ENCODE measurements at places on chromosomes 3 and 15.

DNA sequence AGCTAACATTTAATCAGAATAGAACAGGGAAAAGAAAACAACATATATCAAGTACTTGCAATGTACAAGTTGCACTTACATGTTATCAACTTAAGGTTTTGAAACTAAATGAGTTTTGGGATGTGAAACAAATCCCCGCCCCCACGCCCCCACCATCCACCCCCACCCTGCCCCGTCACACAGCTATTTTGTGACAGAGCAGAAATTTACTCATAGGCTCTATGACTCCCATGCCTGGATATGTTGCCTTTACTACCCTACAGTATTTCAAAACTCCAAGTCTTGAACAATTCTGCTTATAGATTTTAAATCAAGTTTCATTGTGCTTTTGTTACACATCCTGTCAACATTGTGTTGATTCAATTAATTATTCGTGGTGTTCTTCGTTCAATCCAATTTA is 18.1 kb upstream of the IL1RAP start:
- DNase-seq: no peak

DNA sequence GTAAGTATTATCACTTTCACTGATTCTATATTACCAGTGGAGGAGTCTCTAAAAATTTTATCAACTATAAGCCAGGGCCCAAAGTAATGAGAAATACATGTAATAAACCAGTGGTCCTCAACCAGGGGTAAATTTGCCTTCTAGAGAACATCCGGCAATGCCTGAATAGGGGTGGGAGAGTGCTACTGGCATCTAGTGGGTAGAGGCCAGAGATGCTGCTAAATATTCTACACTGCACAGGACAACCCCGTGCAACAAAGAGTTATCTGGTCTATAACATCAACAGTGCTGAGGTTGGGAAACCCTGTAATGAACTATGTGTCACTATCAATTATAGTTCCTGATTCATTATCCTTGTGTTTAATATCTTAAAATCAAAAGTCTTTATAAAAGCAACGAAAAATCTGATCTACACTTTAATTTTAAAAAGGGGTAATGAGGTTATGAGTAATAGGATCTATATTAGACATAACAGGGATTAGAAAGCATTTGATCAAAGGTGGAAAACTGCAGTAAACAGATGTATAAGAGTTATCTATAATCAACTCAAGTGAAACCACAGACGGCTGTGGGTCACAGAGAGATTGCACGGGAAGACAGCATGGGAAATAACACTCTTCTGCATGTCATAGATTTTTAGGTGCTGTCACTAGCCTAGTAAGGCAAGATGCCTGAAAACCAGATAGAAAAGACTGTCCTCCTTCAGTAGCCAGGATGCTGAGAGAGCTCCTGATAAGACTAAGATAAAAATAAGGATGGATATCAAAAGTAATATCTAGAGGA is 2.0 kb downstream of the LYSMD2 start:
- no peak for DNase-seq

DNA sequence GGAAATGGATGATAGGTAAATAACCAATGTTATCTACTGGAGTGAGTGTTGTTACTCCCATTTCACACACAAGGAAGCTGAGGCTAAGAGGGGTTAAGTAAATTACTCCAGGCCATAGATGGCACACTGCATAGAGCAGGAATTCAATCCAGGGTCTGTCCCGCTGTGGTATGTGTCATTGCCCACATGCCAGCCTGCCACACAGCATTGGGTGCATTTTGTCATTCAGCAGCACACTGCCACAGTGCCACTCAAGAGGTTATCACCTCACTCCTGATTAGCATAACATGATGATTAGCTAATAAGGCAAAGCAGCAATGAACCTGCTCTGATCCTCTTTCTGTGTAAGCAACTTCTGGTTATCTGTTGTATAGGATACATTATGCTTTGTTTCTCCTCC is 157.4 kb upstream of the CTNNB1 start:
- no peak for DNase-seq

- DNase-seq: no peak
These were observed 764.8 kb upstream of the CADM2 start for GRCh38 chr3:84194029-84194428.

DNA sequence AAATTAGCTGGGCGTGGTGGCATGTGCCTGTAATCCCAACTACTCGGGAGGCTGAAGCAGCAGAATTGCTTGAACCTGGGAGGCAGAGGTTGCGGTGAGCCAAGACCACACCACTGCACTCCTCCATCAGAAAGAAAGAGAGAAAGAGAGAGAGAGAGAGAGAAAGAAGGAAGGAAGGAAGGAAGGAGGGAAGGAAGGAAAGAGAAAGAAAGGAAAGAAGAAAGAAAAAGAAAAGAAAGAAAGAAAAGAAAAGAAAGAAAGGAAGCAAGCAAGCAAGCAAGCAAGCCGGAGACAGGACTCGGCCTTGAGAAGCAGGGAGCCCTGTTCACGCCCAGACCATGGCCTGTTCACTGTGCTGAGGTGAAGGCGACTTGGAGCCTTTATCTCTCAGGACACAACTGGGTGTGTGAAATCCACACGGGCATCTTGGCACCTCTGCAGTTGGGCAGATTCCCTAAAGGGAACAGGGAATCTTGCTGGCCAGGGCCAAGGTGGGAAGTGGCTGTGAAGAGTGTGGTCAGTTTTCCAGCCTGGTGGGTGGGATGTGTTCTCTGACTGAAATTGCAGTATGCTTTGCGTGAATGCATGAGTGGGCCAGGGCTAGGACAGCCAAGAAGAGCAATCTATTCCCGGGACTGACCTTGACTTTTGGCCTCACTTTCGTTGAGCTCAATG is 90.3 kb downstream of the CORO2B start:
- no peak for DNase-seq

GRCh38 chr3:150255826-150256225 is 152.3 kb upstream of the TSC22D2 start:
- no peak for DNase-seq

GRCh38 chr15:64373360-64373759 is 7.9 kb downstream of the PCLAF start:
- no peak for DNase-seq

DNA sequence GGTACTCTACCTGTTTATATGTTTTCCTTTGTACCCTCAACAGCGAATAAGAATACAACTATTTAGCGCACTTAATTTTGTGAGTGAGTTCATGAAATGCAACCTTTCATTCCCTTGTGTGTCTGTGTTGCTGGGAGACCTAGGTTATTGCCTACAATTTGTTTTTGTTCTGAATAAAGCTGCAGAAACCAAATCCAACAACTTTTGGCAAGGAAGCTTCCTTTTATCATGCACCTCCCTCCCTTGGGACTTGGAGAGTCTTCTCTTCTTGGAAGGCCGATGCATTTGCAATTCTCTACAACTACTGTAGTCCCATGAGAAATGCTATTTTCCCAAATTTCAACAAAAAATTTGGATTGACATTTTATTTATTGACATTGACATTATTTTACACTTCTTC is 1002.4 kb upstream of the CADM2 start:
- DNase-seq: no peak

GRCh38 chr3:30615615-30616346 is 9.4 kb downstream of the TGFBR2 start:
- no peak for DNase-seq

GRCh38 chr15:98232761-98233160 is 272.3 kb downstream of the ARRDC4 start:
- DNase-seq: no peak

DNA sequence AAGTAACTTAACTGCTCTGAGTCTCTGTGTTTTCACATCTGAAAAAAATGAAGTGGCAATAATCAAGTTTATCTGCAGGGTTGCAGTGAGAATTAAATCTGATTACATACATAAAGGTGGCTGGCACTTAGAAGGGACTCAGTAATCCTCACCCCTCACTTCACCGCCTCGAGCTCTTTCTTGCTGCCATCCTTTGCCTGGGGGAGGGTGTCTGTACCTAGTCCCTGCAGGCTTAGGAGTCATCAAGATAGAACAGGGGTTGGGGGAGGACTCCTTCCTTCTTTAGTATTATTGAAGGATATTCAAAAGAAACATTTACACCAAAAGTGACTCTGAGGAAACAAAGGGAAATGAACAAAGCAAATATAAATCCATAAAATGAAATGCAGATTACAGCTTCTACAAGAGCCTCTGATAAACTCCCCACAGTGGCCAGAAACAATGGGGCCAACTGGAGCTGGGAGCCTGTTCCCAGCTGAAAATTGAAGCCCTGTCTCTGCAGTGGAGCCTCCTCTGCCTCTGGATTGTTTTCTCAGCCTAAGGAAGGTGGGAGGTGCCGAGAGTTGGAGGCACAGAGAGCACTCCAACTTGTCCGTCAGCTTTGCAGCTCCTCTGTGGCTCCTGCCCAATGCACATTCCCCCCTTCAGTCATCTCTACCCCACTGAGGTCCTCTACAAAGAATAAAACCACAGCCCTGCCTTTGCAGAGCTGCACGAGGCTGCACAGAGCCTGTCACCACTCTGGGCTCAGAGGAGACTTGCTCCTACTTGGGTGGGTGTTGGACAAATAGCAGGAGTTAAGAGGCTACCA is 41.8 kb downstream of the CRYGS start:
- DNase-seq: no peak

DNA sequence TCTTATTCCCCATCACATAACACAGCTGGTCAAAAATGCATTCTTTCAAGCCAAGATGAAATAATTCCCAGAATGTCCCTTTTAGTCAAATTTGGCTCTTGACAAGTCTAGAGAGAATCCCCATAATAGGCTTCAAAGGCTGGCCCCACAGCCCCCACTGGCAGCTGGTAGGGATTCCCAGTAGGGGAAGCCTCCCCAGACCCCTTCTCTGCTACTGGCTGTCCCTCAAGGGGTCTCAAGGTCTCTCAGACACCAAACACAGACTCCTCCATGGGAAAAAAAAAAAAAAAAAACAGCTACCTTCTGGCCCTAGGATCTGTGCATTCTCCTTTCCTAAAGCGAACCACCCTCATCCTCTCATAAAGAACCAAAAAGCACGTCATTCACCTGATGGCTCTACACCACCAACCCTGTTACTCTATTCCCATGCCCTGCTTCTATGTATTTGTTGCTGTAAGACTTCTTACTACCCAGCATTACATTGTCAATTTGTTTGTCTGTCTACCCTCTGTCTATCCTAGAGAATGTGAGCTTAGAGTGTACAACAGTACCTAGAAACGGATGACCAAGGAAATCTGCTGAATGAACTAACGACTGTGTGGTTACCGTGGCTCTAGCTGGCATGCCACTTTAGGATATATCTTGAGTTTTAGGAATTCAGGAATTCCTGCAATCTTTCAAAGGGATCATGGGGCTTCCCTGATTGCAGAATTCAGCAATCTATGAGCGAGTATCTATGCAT is 164.1 kb upstream of the NSMCE3 start:
- no peak for DNase-seq

GRCh38 chr3:158470944-158471638 is 99.9 kb upstream of the MLF1 start:
- DNase-seq: no peak

DNA sequence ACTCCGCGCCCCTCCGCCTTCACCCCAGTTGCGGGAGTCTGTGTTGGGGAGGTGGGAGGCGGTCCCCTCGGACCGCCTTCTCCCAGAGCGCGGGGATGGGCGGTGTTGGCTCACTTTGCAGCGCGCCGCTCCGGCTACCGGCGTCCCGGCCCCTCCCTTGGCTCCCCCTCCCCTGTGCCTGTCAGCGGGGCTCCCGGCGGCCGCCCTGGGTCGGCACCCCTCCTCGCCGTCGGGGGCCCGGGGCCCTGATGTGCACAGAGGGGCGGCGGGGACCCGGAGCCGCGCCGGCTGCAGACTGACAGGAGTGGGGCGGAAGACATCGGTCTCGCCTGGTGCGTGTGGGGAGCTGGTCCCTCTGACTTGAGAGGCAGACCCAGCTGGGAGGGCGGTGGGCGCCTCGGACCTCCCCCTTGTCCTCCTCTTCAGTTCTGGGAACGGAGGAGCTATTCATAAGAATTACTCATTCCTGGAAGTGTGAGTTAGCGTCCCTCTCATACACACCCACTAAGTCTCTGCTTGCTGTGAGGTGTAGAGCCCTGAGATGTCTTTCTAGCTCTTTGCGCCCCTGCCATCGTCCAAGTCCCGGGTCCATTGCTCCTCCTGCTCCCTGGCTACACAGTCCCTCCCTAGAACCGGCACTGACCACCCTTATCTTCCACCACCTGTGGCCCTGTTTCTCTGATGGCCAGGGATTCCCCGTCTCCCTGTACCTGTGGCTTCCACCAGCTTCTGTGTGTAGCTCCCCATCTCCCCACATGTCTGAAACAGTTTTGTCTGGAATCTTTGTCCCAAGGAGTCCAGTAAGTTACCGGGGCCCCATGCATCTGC is 42.3 kb upstream of the ROPN1 start:
- DNase-seq: no peak

GRCh38 chr3:43970351-43970750 is 271.3 kb upstream of the TOPAZ1 start:
- no peak for DNase-seq

DNA sequence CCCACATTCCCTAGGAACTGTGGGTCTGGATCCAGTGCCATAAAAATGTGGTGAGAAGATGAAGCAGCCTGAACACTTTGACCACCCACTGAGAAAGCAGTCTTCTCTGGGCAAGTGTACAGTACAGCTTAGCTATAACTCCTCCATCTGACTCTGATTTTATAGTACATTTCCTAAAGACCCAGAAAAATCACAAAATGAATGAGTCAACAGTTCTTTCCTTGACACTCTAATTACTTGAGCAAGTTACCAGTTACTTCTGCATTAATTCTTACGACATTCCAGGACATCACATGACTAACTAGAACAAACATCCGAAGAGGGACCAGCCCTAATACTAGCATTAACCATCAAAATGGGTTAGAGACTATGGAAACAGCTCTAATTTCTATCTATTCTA is 148.1 kb upstream of the PEX5L start:
- no peak for DNase-seq

GRCh38 chr3:112681822-112682325 is 40.9 kb upstream of the CCDC80 start:
- DNase-seq: no peak

- no peak for DNase-seq
These were observed 175.5 kb downstream of the CFAP20DC start for GRCh38 chr3:58874248-58874741.

DNA sequence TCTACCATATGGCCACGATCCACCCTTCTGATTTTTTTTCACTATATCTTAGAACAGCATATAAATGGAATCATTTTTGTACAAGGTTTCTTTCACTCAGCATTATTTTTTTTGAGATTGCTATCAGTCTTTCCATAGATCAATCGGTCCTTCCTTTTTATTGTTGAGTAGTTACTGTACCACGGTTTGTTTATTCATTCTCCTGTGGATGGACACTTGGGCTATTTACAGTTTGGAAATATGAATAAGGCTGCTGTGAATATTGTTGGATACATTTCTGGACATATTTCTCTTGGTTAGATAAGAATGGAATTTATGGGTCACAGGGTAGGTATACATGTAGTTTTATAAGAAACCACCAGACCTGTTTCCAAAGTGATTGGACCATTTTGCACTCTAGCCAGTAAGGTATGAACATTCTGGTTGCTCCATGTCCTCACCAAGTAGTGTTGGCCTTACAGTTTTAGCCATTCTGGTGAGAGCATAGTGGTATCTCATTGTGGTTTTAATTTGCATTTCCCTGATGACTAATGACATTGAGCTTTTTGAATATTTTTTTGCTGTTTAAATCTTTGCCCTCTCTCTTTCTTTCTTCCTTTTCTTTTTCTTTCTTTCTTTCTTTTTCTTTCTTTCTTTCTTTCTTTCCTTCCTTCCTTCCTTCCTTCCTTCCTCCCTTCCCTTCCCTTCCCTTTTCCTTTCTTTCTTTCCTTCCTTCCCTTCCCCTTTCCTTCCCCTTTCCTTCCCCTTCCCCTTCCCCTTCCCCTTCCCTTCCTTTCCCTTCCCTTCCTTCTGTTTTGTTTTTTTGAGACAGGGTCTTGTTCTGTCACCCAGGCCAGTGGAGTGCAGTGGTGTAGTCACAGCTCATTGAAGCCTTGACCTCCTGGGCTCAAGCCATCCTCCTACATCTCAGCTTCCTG is 49.2 kb downstream of the LRRK1 start:
- DNase-seq: no peak

GRCh38 chr3:12399226-12399625 is 85.1 kb upstream of the TSEN2 start:
- DNase-seq: no peak

All from stimulated activated CD8-positive, alpha-beta memory T cell treated with anti-CD3 and anti-CD28 coated beads, Interleukin-7, amount 100 ng/mL, for 4 hours (primary cell).